HTR-8/SVneo (cell line): ENCODE measurements at places on chromosomes 2 and 18.
A peak's percentile ranks its signal among the peaks of the same experiment; 100 is the strongest.

- DNase-seq = no peak
Measured at GRCh38 chr18:7414459-7414858, 152.7 kb upstream of the PTPRM start.

DNA sequence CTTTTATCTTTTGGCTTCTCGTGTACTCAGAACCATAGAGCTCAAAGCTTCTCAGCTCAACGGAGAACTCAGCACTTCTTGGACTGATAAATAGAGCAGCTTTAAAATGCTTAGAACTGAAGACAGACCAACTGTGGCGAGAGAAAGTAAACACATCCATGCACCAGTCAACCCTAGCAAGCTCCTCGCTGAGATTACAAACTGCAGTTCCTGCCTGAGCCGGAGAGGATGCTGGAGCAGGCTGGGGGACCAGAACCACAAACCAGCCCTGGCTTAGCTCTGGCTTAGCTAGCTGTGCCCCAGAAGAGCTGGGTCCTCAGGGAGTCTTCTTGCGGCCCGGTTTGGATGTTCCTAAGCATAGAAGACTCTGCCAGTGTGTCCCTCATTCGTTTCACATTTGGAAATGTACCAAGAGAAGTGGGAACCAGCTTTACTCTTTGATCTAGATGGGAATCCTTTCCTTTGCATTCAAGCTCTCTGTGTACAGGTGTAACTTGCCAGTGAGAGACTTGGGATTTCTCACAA, 5.6 kb downstream of the PAX8 start:
- no peak for DNase-seq

GRCh38 chr2:63023444-63023843, 27.2 kb upstream of the OTX1 start:
- DNase-seq = peak; percentile 52

- no peak for DNase-seq
Measured at GRCh38 chr2:175464311-175464670, 282.8 kb upstream of the ATP5MC3 start.

DNA sequence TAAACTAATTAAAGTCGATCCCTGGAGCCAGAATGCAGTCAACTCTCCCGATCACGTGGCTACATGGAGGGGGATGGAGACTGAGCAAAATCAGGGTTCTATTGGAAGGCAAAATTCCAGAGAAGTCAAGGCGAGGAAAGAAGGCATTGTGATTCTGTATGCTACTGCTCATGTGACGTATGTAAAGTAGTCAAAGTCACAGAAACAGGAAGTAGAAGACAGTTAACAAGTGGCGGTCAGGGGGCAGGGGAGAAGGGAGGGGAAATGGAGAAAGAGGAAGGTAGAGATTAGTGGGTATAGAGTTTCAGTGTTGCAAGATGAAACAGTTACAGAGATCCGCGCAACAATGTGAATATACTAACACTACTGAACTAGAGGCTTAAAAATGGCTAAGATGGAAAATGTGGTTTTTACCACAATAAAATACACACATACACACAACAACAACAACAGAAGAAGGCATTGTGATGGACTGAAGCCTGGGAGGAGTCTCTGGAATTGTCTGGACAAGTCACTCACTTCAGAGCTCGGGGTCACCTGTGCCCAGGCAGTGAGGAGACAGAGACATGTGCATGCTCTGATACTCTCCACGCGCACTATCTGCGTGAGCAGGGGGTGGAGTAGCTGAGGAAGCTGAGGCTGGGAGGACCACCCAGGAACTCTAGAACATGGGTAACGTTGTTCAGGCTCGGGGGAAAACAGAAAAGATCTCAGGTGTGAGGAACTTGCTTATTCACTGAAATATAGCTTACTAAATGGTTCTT, 89.9 kb upstream of the CDCA7 start:
- no peak for DNase-seq

DNA sequence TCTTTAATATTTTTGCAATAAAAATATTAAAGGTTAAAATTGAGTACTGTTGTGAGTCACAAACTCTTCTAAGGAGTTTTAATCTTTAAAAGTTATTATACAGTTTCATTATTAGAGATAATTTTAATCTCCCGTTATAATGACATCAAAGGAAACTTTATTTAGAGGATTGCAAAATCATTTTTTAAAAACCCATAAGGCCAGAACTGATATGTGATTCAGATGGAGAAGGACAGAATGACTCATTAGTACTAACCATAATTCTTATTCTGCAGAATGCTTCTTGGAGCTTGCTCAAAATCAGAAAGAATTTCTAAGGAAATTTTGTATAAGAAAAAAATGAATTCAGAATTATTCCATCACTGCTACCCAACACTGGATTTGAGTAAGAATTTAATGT, 12.5 kb upstream of the HNRNPLL start:
- no peak for DNase-seq

GRCh38 chr18:22946217-22946616, 13.1 kb downstream of the RBBP8 start:
- no peak for DNase-seq

DNA sequence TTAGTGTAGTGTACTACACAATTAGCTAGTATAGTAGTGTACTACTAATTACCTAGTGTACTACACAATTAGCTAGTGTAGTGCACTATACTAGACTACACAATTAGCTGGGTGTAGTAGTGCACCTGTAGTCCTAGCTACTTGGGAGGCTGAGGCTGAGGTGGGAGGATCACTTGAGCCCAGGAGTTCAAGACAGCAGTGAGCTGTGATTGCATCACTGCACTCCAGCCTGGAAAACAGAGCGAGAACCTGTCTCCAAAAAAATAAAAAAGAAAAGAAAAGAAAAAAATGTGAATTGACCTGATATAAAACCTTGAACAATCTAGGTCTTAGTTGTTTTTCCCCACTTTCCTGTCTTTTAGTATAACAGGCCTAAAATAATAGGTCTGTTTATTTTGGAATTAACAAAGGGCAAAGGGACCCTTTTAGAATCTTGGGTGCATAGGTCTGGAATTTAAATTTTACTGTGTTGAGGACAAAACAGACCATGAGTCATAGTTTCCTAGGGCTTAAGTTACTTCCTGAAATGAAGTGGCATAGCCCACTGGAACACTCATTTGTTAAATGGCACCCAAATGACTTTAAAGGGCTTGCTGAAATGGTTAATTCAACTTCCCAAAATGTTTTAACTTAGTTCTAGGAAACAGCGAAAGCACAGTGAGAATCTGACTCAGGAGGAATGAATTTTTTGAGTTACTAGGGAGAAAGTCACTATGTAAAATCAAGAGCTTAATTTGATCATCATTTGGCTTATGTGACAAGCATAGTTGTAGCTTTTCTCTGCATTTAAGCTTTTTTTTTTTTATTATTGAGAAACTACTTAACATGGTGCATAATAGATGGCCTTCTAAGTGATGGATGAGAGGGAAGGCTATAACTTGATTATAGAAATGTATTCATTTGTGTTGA, 50.7 kb upstream of the ARL5A start:
- no peak for DNase-seq

DNA sequence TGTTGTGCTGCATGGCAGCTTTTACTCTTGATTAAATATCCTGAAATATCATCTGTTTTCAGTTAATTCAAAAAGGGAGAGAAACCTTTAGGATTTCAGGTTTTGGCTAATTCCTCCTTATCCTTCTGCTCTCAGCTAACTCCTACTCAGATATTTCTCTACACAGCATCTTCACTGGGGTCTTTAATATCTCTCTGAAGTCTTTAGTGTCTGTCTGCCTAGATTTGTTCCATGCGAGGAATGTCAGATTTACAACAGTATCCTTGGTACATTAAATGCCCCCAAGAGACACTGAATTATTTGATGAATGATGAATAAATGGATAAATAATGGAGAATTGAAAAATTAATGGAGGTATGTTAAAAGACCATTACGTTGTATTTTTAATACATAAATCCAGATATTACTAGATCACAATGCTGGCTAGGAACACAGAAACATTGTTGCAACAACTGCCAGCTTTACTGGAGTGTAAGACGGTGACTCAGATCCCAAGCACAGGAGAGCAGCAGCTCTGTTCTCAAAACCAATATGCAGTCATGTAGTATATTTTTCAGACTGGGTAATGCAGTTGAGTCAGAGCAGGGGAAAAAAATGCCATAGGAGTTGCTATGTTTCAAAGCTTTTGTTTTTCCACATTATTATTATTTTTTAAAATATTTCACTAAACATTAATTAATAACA, 388.0 kb upstream of the SYT4 start:
- peak; percentile 1 for DNase-seq

DNA sequence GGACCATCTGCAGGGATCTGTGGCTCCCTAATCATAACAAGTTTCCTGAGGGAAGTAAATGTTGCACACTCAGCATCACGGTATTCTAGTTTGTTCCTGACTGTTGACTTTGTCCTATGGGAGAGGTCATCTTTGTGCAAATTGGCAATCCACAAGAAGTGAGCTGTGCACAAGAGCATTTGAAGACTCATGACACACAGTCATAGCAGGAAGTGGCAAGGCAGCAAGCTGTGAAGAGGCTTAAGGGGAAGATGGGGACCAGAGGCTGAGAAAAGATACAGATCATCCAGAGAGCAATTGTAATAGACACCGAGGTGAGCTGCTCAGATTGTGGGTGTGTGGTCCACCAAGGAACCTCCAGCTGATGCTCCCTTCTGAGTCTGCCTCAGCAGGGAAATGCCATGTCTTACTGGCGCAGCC, 2.7 kb downstream of the TNP1 start:
- DNase-seq = no peak
